Occipital lobe (tissue), 3 donors: ENCODE measurements at places on chromosomes 5 and 9.

GRCh38 chr5:154977409-154977808 lies 36.1 kb upstream of the KIF4B start:
- no peak for DNase-seq

GRCh38 chr5:40717281-40717680 lies 37.6 kb downstream of the PTGER4 start:
- no peak for DNase-seq

- DNase-seq: peak; percentile 21
Observed at GRCh38 chr9:133953976-133954709, 38.0 kb downstream of the VAV2 start.

GRCh38 chr9:120852240-120853010 lies 9.7 kb upstream of the PSMD5 start:
- no peak for DNase-seq

DNA sequence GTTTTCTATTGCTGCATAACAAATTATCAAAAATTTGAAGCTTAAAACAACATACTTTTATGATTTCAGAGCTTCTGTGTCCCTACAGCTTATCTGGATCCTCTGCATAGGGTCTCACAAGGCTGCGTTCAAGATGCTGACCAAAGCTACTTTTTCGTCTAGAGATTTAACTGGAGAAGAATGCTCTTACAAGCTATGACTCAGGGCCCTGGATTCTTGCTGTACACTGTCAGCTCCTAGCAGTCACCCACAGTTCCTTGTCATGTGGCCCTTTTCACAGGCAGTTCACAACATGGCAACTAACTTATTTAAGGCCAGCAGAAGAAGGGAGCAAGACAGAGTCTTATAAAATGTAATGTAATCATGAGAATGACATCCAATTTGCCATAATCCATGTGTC lies 70.8 kb upstream of the FAM174A start:
- DNase-seq: no peak

GRCh38 chr9:19517202-19517942 lies 108.6 kb downstream of the ACER2 start:
- DNase-seq: no peak

- DNase-seq: no peak
Observed at GRCh38 chr9:98989036-98990000, 45.6 kb downstream of the COL15A1 start.

GRCh38 chr5:114387433-114387832 lies 25.6 kb downstream of the KCNN2 start:
- no peak for DNase-seq

- DNase-seq: no peak
Observed at GRCh38 chr5:139108063-139108824, 89.9 kb downstream of the SIL1 start.

- no peak for DNase-seq
Observed at GRCh38 chr9:97936998-97937397, 974 bp downstream of the HEMGN start.

DNA sequence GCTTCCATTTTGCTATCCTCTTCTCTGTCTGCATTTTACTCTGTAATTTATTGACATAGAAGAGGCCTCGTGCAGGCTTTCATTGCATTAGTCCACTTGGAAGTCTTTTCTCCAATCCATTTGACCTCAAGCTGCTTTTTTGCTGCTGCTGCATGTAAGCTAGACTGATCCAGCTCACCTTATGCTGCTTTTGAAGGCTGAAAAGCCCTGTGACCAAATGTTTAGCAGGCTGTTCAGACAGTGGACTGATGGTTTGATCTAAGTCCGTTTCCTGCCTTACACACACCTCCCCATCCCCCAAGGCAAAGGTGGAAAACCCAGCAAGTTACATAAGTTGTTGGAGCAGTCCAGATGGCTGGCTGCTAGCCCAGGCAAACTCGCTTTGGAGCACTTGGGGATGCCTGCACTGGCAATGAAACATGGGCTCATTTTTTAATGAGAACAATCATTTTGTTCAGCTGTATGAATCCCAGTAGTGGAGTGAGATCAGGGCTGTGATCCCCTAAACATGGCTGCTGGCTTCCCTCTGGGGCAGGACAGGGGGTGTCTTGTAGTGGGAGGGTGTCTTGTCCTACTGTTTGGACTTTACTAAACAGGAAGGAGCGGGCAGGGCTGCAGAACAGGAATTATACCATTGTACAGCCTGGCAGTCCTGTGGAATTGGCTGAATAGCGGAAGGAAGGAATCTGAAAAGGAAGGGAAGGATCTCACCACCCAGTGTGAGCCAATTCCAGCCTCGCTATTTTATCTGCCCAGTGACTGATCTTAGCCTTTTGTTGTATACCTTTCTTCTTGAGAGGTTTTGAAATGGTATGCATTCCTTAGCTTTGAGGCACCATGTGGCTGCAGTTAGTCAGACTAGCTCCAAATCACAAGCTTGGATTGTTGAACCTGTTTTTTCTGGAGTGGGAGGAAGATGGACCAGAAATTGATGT lies 212.0 kb downstream of the ARHGAP26 start:
- peak; percentile 78 for DNase-seq

- no peak for DNase-seq
Observed at GRCh38 chr5:180135967-180136629, 64.5 kb upstream of the RNF130 start.

GRCh38 chr5:91053741-91054025 lies 329.4 kb downstream of the ARRDC3 start:
- no peak for DNase-seq

DNA sequence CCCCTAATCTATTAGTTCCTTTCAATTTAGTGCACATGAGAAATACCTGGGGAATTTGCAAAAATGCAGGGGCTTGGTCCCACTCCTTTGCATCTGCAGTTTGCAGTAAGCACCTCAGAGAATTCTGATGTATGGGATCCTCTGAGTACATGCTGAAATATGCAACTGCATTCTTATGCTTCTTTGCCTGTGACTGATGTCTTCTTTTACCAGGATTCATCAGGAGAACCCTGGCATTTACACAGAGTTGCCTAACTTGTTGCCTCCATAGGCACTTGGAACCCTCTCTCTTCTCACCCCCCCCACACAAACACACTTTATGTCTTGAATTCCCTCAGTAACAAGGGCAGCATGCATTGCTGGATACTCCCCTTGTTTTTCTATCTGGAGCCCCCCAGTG lies 173.1 kb downstream of the KDM4C start:
- DNase-seq: no peak

DNA sequence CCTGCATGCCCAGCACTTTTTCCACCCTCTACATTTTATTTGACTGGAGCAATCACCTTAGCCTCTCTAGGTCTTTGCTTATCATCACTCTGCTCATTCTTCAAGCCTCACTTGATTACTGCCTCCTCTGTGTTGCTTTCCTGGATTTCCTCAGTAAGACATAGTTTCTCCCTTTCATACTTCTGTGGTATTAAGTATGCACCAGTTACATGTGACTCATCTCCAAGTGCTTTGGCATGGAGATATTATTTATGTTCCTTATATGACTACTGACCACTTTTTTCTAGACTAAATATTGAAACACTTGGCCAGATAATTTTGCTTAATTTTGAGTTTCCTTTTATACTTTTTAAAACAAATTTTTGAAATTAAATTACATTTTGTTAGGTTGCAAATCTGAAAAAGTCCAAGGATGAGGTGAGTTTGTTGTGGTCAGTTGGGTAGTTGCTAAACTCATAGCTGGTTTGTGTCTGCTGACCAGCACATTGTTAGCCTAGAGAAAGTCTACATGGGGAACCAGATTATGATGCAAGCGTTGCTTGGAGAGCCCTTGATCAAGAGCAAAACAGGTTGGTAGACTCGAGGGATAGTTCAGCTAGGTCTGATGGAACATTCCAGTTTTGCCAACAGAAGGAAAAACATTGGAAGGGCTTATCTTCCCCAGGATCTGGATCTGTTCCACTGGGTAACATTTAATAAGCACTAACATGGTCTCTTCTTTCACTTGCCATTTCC lies 140.2 kb downstream of the TMC1 start:
- no peak for DNase-seq

DNA sequence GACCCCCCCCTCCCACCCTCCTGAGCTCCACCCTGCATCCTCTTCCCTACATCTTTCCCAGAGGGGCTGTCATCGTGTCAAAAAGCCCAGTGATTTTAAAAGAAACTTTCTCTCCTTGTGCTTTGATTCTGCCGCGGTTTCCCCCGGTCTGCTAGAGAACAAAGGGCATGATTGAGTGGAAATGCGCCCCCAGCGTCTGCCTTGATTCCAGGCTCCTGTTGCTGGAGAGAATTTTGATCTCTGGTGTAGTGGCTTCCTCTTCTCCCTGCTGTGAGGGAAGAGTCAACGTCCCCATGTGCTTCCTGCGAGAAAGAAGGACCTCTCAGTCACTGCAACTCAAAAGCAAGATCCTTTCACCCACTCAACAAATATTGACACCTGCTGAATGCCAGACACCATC lies 61.9 kb upstream of the RAPGEF1 start:
- no peak for DNase-seq

DNA sequence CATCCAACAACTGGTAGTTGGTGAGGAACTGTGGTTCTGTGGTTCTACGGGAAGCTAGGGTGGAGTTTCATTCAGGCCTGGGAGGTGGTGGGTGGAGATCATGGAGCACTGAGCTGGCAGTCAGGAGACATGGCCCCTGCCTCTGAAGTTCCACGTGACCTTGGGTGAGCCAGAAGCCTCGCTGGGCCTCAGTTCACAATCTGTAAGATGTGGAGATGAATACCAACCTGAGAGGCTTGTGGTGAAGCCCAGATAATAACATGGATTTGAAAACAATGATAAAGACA lies 177.9 kb downstream of the MACROH2A1 start:
- DNase-seq: no peak

GRCh38 chr9:38626006-38626405 lies 5.6 kb upstream of the ANKRD18A start:
- DNase-seq: no peak

DNA sequence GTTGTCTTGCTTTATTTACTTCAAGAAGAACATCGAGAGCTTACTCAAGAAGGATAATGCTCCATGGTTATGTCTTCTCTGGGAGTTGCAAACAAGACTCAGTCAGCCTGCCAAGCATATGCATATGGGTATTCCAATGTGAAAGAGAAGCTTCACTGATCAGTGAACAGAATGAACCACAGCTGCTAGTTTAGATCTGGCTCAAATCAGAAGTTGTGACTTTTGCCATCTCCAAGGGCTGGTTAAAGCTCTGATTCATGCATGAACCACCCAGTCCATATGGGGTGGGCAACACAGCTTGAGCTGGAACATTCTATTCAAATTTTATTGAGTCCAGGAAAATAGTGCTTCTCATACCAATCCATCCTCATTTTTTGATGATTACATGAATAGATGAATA lies 50.0 kb downstream of the ATPSCKMT start:
- DNase-seq: no peak

GRCh38 chr5:139475865-139476617 lies 5.2 kb downstream of the SMIM33 start:
- DNase-seq: no peak

- no peak for DNase-seq
Observed at GRCh38 chr9:93896093-93896492, 59.1 kb downstream of the BARX1 start.

- DNase-seq: no peak
Observed at GRCh38 chr5:60740322-60740721, 40.4 kb upstream of the DEPDC1B start.

- DNase-seq: no peak
Observed at GRCh38 chr9:112699230-112699629, 18.7 kb downstream of the INIP start.

GRCh38 chr9:23775549-23775948 lies 50.5 kb downstream of the ELAVL2 start:
- DNase-seq: no peak

GRCh38 chr5:145701404-145701803 lies 133.7 kb downstream of the PRELID2 start:
- no peak for DNase-seq

DNA sequence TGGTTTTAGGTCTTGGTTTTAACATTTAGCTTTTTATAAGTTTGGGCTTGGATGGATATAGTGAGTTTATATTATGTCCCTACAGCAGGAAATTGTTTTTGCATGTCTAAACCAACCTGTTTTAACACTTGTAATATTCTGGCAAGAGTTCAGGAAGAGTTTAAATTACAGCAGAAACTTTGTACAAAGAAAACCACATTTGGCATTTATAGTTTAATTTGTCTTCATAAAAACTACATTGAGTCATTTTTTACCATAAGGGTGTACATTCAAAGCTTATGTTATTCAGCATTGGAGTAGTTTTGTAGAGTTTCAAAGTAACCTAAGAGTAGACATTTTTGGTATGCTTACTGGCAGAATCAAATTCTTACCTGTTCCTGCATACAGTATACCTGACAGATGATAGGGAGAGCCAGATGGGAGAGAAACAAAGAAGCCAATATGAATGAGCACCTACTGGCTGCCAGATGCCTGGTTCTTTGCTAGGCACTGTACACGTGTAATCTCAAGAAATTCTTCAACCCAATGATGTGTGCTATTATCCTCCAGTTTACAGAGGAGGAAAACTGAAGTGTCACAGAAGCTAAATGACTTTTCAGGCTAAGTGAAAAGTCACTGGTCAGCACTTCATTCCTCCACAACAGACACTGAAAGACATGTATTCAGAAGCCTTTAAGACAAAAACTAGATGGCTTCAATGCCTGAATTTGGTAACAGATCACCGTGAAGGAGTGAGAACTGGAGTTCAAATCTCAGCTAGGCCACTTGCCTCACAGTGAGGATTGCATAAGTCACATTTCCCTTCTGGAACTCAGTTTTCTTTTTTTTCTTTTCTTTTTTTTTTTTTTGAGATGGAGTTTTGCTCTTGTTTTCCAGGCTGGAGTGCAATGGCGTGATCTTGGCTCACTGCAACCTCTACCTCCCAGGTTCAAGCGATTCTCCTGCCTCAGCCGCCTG lies 25.9 kb upstream of the ECM2 start:
- DNase-seq: no peak

DNA sequence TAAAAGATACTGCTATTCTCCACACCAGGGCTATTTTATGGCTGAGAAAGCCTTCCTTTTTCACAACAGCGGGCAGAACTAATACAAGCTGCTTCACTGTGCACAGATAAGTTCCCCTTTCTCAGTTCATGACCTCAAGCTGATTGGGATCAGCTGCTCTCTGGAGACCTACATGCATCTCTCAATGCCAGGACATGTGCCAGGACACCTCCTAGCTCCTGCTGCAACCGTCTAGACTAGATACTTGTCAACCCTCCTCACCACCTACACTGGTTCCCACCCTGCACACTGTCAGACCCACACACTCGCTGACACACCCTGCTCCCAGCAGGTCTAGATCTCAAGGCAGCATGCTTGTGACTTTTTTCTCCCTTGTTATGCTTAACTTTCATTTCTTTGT lies 39.8 kb downstream of the STARD4 start:
- DNase-seq: no peak

GRCh38 chr9:114172981-114173833 lies 17.9 kb downstream of the COL27A1 start:
- DNase-seq: no peak

DNA sequence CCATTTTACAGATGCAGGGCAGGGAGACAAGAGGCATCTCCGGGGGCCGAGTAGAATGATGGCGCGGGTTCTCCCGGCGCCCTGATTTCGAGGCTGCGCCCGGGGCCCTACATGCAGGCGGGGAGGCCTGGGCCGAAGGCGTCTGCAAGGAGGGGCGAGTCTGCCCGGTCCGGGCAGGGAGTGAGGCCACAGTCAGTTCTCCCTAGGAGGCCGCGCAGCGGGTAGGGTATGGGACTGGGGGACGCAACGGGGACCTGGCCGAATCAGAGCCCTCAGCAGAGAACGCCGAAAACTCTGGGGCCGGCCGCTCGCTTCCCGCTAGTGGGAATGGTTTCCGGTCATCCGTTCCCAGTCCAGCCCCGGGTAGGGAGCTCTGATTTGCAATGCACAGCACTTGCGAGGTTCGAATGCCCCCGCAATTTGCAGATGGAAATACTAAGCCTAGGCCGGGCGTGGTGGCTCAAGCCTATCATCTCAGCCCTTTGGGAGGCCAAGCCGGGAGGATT lies 6.4 kb downstream of the TLX3 start:
- DNase-seq: no peak

GRCh38 chr5:87048156-87048555 lies 219.5 kb upstream of the RASA1 start:
- no peak for DNase-seq
